Osteocyte (in vitro differentiated cells): ENCODE measurements at places on chromosomes 2 and 18. TPM values are rescaled to one million over a fixed set of nuclear protein-coding genes. Genes with fewer than 3 reads are reported as not detected.

DNA sequence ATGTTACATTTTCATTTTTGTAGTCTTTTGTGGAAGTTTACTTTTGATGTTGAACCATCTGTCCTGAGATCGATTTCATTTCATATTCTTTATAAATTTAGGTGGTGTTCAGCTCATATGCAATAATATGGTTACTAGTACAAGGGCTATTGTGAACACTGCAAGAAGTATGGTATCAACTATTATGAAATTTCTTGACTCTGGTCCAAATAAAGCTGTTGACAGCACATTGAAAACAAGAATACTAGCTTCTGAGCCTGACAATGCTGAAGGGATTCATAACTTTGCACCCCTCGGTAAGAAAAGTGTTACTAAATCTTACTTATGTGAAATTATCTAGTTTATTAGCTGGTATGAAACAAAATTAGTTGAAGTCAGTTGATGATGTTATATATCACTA, 124.9 kb upstream of the TTC27 start:
- H3K4me3 ChIP-seq, result no peak overlapping the region
- H3K36me3 ChIP-seq, result peaks cover 43% of the 10 kb centered on the region
- no peaks in the 10 kb centered on the region for H3K27me3 ChIP-seq
- H3K27ac ChIP-seq, result no peak overlapping the region
- DNase-seq, result no peak

IL1R2 gene
- not detected in 2 replicates for total RNA-seq

TRAF3IP1 gene
- 17.3 and 19.4 TPM in 2 replicates for total RNA-seq

GALNT5 gene
- 5.0 and 5.3 TPM in 2 replicates for total RNA-seq

DNA sequence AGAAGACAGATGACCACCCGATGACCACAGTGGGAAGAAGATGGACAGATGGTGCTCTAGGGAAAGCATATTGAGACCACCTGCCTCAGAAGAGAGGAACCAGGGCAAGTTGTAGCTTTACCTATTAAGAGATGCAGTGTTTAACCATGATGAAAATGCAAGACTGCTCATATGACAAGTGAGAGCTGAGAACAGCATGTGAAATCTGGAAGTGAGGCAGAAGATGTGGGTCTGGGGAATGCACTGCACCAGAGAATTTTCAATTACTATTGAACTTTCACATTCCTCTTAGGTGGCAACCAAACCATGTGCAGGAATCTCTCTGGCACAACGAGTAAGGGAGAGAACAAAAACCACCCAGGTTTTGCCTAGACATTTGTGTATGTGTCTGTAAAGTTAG, 184.8 kb upstream of the CRIM1 start:
- H3K27ac ChIP-seq, result no peak overlapping the region
- H3K4me3 ChIP-seq, result no peak overlapping the region
- no peaks in the 10 kb centered on the region for H3K36me3 ChIP-seq
- DNase-seq, result no peak
- peaks cover 7% of the 10 kb centered on the region for H3K27me3 ChIP-seq

DNA sequence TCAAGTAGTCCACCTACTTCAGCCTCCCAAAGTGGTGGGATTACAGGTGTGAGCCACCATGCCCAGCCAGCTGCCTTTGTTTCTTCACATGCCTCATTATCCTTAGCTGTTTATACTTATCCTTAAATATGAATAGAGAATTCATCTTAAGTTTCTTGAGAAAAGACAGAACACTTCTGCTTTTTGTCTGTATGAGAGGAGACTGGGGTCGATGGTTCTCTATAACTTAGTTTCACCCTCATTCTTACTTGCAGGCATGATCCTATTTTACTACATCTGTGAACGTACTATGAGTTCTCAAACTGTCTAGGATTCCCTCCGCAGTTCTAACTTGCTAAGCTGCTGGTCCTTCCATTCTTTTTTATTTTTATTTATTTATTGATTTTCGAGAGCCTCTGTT, 20.4 kb downstream of the PPM1B start:
- no peaks in the 10 kb centered on the region for H3K36me3 ChIP-seq
- no peak overlapping the region for H3K27ac ChIP-seq
- H3K4me3 ChIP-seq, result no peak overlapping the region

- H3K4me1 ChIP-seq, result no peaks in the 10 kb centered on the region
- H3K36me3 ChIP-seq, result peaks cover 50% of the 10 kb centered on the region
- no peaks in the 10 kb centered on the region for H3K27me3 ChIP-seq
Observed at GRCh38 chr2:148701039-148701438, 56.5 kb downstream of the EPC2 start.

DNA sequence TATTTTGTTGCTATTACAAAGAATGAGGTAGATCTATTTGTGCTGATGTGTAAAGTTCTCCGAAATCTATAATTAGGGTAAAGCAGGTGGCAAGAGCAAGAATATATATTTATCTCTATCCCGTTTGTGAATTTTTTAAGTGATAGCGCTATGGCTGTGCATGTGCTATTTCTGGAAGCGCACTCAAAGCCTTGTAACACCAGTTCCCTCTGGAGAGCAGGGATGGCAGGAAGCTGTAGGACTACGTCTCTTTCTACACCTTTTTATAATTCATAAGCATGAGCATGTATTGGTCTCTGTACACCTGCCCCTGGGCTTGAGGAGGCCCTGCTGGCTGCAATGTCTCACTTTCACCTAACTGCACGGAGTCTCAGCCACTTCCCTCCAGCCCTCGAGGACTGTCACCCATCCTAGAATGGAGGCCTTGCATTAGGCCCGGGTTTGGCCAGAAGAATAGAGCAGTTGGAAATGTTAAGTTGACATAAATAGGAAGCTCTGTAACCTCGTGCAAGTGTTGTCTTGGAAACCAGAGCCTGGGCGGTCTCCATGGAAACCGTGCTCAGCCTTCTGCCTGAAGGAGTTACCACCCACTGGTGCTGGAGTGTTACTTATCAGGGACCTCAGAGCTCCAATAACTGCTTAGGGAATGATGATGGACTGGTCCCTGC, 20.9 kb downstream of the ITM2C start:
- DNase-seq, result no peak
- peaks cover 3% of the 10 kb centered on the region for H3K36me3 ChIP-seq
- H3K27me3 ChIP-seq, result no peaks in the 10 kb centered on the region
- H3K4me1 ChIP-seq, result peaks cover 13% of the 10 kb centered on the region

DNA sequence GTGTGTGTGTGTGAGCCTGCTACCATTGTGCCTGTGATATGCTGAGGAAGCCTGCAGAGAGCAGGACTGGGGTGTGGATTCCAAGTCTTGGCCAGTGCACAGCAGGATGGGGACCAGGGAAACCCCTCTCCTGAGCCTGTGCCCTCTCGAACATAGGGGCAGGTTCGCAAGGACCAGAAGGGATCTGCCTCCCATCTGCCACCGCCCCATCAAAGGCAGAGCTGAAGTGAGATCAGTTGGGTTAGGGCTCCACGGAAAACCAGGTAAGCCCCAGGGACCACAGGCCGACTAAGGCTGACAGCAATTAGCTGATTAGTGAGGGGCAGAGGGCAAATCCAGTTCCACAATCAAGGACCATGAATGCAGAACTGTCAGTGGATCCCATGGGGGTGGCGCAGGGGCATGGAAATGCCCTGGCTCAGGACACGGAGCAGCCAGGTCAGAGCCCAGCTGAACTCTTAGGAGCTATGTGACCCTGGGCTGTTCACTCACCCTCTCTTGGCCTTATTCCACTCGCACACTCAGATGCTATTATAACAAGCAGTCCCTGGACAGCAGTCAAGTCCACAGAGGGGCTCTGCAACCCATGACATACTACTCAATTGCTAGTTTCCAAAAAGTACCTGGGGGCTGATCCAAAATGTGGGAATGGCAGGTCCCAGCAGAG, 84.2 kb upstream of the ID2 start:
- DNase-seq, result no peak
- H3K4me3 ChIP-seq, result no peak overlapping the region
- H3K27ac ChIP-seq, result no peak overlapping the region
- no peaks in the 10 kb centered on the region for H3K4me1 ChIP-seq
- H3K27me3 ChIP-seq, result peaks cover 8% of the 10 kb centered on the region

DNA sequence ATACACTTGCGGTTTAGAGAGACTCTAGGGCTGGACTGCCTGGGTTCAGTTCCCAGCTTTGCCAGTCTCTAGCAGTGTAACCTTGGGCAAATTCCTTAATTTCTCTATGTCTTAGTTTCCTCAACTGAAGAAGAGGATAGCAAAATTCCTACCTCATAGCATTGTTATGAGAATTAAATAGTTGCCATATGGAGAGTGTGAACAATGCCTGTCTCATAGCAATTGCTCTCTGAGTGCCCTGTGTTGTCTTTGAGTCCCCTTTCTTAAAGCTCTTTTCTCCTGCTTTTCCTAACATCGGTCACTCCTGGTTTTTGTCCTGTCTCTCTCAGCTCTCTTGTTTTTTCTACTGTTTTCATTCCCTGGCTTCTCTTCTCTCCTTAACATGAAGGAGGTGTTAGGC, 116.8 kb upstream of the ALPP start:
- DNase-seq, result no peak
- peaks cover 33% of the 10 kb centered on the region for H3K4me1 ChIP-seq
- no peak overlapping the region for H3K4me3 ChIP-seq
- peaks cover 8% of the 10 kb centered on the region for H3K27me3 ChIP-seq
- peaks cover 52% of the 10 kb centered on the region for H3K36me3 ChIP-seq

TMEM198 gene
- total RNA-seq, result 5.3 and 6.7 TPM in 2 replicates

MC5R gene
- not detected in 2 replicates for total RNA-seq

DNA sequence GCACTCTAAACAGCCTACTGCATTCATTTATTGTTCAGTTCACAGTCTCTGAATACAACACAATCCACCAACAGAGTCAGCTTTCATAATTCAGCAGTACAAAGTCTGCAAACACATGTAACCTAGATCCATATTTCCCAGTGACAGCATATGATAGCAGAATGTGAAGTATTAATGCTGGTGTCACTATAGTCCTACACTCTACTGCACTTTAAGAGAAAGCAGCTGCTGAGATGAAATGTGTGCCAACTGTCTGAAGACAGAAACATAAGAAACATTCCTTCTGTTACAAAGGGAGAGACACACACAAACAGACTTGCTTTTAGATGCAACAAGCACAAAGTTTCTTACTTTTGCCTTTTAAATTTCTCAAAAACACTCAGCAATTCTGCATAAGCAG, 441.8 kb downstream of the ZEB2 start:
- H3K27me3 ChIP-seq, result no peaks in the 10 kb centered on the region
- no peak for DNase-seq
- no peak overlapping the region for H3K4me3 ChIP-seq
- H3K27ac ChIP-seq, result peak overlapping the region; percentile 48
- H3K4me1 ChIP-seq, result peaks cover 50% of the 10 kb centered on the region

- peaks cover 75% of the 10 kb centered on the region for H3K4me1 ChIP-seq
- no peak for DNase-seq
- peak overlapping the region; percentile 85 for H3K27ac ChIP-seq
- no peak overlapping the region for H3K4me3 ChIP-seq
- H3K27me3 ChIP-seq, result no peaks in the 10 kb centered on the region
Observed at GRCh38 chr2:108586116-108586515, 51.8 kb downstream of the LIMS1 start.

DNA sequence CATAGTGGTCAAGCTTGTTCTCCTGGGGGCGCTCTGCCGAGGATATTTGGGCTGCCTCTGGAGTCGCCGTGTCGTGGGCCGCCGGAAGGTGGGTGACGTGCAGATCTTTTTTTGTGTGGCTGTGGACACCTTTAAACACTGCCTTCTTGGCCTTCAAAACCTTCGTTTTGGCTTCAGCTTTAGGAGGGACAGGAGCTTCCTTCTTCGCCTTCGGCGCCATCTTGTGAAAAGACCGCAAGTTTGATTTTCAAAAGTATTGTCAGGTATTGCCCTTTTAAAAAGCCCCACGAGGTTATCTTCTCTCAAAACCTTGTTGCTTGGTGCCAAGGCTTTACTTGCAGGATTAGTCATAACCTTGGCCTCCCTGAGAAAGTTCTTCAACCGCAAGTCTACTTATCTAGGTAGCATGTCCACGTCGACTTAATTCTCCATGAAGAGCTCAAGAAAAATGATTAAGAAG, 20.8 kb downstream of the LAMA3 start:
- DNase-seq, result no peak
- H3K36me3 ChIP-seq, result no peaks in the 10 kb centered on the region
- H3K4me3 ChIP-seq, result no peak overlapping the region
- no peak overlapping the region for H3K27ac ChIP-seq
- H3K27me3 ChIP-seq, result peaks cover 14% of the 10 kb centered on the region
- no peaks in the 10 kb centered on the region for H3K4me1 ChIP-seq

APCDD1 gene
- 1.4 and 2.6 TPM in 2 replicates for total RNA-seq
